ENCODE measurements at places on chromosomes 16 and 17. TPM values are rescaled to one million over a fixed set of nuclear protein-coding genes. Genes with fewer than 3 reads are reported as not detected.

Gene PNPO
- 54.2 TPM for total RNA-seq

Gene KRT28
- total RNA-seq = not detected

Gene FMNL1
- 3.1 TPM for total RNA-seq

Gene EXOC3L1
- total RNA-seq = 1.4 TPM

Gene C16orf89
- total RNA-seq = 0.17 TPM

Gene ASPHD1
- total RNA-seq = 12.1 TPM

Gene RHBDL3
- total RNA-seq = 0.30 TPM

Gene HOXB13
- 5.0 TPM for total RNA-seq

Gene UBE2Z
- total RNA-seq = 61.8 TPM

Gene SOX8
- total RNA-seq = not detected

Gene KRT222
- 0.07 TPM for total RNA-seq

Gene PPP1R27
- not detected for total RNA-seq

Gene LGALS9C
- total RNA-seq = 0.07 TPM

Gene NXN
- 32.8 TPM for total RNA-seq

Gene TMEM235
- not detected for total RNA-seq

Gene RCVRN
- total RNA-seq = not detected

Gene ZNF771
- total RNA-seq = 7.1 TPM

Gene FBXO39
- total RNA-seq = not detected

Gene MAPT
- 0.20 TPM for total RNA-seq

Gene FLYWCH1
- total RNA-seq = 34.0 TPM

Gene CES5A
- not detected for total RNA-seq

Gene TBC1D3D
- 0.30 TPM for total RNA-seq

Gene OR4D2
- not detected for total RNA-seq

Gene KRT40
- not detected for total RNA-seq

Gene NSF
- total RNA-seq = 76.7 TPM

Gene GPR179
- total RNA-seq = not detected

Gene PDE6G
- not detected for total RNA-seq

Gene MYCBPAP
- not detected for total RNA-seq

Gene GFER
- 21.0 TPM for total RNA-seq

Gene ADAD2
- not detected for total RNA-seq

Gene MYO19
- 57.9 TPM for total RNA-seq

Gene C16orf54
- total RNA-seq = 0.84 TPM

Gene PIK3R6
- not detected for total RNA-seq

Gene SOX15
- total RNA-seq = not detected

Gene TMED6
- not detected for total RNA-seq

Gene SEPTIN12
- total RNA-seq = not detected

Gene CPPED1
- total RNA-seq = 40.1 TPM

Gene PRKCB
- not detected for total RNA-seq

Gene LITAFD
- total RNA-seq = not detected

Gene ZNF821
- 12.9 TPM for total RNA-seq

Gene CFAP97D1
- not detected for total RNA-seq

Gene IRX3
- total RNA-seq = 8.4 TPM
